ENCODE measurements at places on chromosomes 6 and 20.

DNA sequence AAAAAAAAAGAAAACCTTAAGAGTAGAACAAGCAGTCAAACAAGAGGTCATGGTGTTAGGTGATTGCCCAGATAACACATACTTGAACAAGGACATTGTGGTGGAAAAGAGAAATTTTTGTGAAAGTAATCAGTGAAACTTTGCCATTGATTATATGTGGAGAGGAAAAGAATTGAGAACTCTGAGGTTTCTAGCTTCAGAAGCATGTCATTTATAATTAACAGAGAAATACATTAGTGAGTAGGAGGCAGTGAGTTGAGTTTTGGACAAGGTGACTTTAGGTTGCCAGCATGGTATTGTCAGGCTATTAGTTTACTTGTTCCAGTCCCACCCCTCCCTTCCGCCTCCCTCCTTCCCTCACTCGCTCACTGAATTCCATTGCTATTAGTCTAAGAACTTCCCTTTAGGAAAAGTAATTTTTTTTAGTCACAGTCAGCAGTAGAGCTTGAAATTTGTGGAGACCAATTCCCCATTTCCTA is 17.2 kb downstream of the TAB2 start:
- peak; percentile 53 for DNase-seq

GRCh38 chr6:144725736-144726522 is 440.8 kb downstream of the UTRN start:
- DNase-seq: peak; percentile 25

GRCh38 chr20:24827603-24828295 is 121.3 kb upstream of the CST7 start:
- DNase-seq: no peak

- DNase-seq: no peak
Measured at GRCh38 chr6:149075616-149076354, 241.7 kb upstream of the TAB2 start.
